Progenitor cell of endocrine pancreas (in vitro differentiated cells): ENCODE measurements at places on chromosomes 3 and 15. TPM values are rescaled to one million over a fixed set of nuclear protein-coding genes. Genes with fewer than 3 reads are reported as not detected.

Gene TRAT1
- total RNA-seq = not detected in 2 replicates

- no peaks in the 10 kb centered on the region for H3K27me3 ChIP-seq
- H3K4me1 ChIP-seq = no peaks in the 10 kb centered on the region
- no peak overlapping the region for H3K4me3 ChIP-seq
- no peak for DNase-seq
Observed at GRCh38 chr3:59502806-59503205, 453.0 kb upstream of the CFAP20DC start.

Gene P3H2
- 5.2 and 5.3 TPM in 2 replicates for total RNA-seq

- no peaks in the 10 kb centered on the region for H3K4me1 ChIP-seq
- H3K27ac ChIP-seq = no peak overlapping the region
- DNase-seq = no peak
- no peaks in the 10 kb centered on the region for H3K36me3 ChIP-seq
- H3K27me3 ChIP-seq = no peaks in the 10 kb centered on the region
Observed at GRCh38 chr3:153095441-153095840, 66.6 kb upstream of the RAP2B start.

DNA sequence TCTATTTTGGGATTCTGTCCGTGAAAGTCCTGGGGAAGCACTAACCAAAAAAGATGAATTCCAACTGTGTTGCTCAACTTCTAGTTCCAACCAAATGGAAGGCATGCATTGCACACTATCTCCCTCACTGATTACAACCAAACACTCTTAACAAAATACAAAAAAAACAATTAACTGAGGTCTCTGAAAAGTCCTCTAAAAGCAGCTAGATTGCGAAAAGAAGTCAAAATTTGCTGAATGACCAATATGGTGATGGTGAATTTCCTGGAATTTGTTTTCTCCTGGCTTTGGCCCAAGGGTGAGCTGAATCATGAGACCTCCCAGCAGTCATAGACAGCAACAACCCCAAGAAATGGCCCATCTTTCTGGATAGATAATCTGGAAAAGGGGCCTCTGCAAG, 28.3 kb downstream of the CYP19A1 start:
- peaks cover 8% of the 10 kb centered on the region for H3K27me3 ChIP-seq
- peaks cover 20% of the 10 kb centered on the region for H3K4me1 ChIP-seq
- H3K27ac ChIP-seq = no peak overlapping the region
- no peaks in the 10 kb centered on the region for H3K36me3 ChIP-seq
- no peak for DNase-seq
- H3K4me3 ChIP-seq = no peak overlapping the region

DNA sequence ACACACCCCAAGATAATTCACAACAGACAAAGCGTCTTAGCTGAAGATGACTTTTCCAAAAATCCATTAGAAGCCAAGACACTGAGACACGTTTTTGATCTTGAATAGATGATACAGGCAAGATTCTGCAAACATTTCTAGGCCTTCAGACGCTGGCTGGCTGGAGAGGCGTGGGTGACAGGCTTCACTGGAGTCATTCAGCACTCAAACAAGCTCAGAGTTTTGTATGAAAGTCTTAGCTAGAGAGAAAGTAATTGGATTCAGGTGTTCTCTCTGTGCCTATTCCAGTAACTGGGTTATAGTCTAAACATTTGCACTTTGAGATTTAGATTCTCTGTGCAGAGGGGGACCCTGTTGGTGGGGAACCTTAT, 147.7 kb upstream of the BHLHE40 start:
- H3K27me3 ChIP-seq = peaks cover 17% of the 10 kb centered on the region
- peaks cover 1% of the 10 kb centered on the region for H3K4me1 ChIP-seq
- no peak overlapping the region for H3K4me3 ChIP-seq
- no peak overlapping the region for H3K27ac ChIP-seq
- no peak for DNase-seq

DNA sequence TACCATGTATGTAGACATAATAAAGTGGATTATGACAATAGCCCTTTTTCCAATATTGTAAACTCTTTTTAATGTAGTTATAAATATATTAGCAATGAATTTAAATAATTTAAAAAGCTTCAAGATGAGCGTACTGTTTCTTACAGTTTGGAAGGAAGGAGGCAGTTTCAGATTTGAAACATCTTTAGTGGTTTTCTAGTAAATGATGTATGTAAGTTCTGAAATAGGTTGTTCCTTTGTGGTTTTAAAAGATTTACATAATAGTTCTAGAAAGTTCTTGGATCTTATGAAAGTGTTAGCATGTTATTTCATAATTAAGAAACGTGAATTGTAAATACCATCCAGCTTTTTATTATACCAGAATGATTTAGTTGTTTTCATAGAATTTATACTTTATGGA, 16.0 kb downstream of the DNAJC19 start:
- peaks cover 21% of the 10 kb centered on the region for H3K36me3 ChIP-seq
- H3K27me3 ChIP-seq = no peaks in the 10 kb centered on the region
- H3K27ac ChIP-seq = no peak overlapping the region
- H3K4me1 ChIP-seq = peaks cover 4% of the 10 kb centered on the region

DNA sequence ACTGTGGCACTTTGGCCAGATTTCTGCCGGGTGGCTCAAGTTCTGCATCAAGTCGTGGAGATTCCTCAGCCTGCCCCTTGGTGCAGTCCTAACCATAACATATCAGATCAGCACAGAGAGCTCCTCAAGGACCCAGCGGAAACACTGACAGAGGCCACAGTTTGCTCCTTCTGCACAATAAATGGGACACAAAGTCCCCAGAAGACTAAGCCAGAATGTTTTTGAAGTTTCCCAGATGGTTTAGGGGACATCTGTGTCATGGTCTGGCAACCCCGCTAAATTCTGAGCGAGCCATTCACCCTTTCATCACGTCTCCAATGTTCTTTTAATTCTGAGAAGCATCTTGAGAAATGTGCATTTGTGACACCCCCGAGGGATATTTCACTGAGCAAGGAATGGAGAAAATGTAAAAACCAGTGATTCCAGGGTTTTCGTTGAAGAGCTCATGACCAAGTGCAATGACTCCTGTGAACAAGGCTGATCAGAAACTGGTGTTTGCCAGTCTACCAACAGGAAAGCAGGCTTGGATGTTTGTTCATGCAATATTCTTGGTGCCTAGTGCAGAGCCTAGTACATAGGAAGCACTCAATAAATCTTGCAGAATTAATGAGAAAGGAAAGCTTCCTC, 64.8 kb upstream of the LMCD1 start:
- H3K4me3 ChIP-seq = no peak overlapping the region
- H3K36me3 ChIP-seq = peaks cover 6% of the 10 kb centered on the region
- peaks cover 4% of the 10 kb centered on the region for H3K27me3 ChIP-seq
- H3K27ac ChIP-seq = no peak overlapping the region
- H3K4me1 ChIP-seq = peaks cover 3% of the 10 kb centered on the region

GRCh38 chr15:77557144-77557543, 75.6 kb downstream of the LINGO1 start:
- DNase-seq = no peak
- H3K27me3 ChIP-seq = peaks cover 23% of the 10 kb centered on the region
- H3K4me3 ChIP-seq = no peak overlapping the region
- H3K36me3 ChIP-seq = no peaks in the 10 kb centered on the region
- H3K4me1 ChIP-seq = peaks cover 7% of the 10 kb centered on the region

- H3K4me1 ChIP-seq = peaks cover 7% of the 10 kb centered on the region
- peaks cover 13% of the 10 kb centered on the region for H3K27me3 ChIP-seq
- DNase-seq = no peak
- H3K36me3 ChIP-seq = peaks cover 4% of the 10 kb centered on the region
- no peak overlapping the region for H3K27ac ChIP-seq
Observed at GRCh38 chr3:40627095-40627494, 102.3 kb downstream of the ZNF621 start.

DNA sequence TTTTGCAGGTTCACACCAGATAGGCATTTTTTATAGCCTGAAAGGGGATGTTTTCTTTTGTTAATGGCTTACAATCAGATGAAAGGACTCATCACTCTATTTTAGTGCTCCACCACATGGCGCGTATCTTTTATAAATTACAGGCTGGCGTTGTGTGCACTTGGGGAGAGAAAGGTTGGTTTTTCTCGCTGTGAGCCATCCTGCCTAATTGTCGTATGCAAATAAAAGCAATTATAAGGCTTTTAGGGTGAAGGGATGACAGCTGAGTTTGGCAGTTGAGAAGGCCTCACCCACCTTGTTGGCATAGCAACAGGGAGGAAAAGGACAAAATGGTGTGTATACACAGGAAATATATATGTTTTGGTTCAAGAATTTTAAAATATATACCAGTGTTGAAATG, 268.0 kb downstream of the NR2F2 start:
- H3K27ac ChIP-seq = no peak overlapping the region
- H3K4me1 ChIP-seq = peaks cover 10% of the 10 kb centered on the region
- no peak overlapping the region for H3K4me3 ChIP-seq
- H3K27me3 ChIP-seq = peaks cover 10% of the 10 kb centered on the region
- DNase-seq = no peak
- no peaks in the 10 kb centered on the region for H3K36me3 ChIP-seq

Gene MCTP2
- total RNA-seq = 2.6 and 5.4 TPM in 2 replicates

- H3K27me3 ChIP-seq = no peaks in the 10 kb centered on the region
- no peaks in the 10 kb centered on the region for H3K4me1 ChIP-seq
- H3K4me3 ChIP-seq = no peak overlapping the region
- no peak for DNase-seq
Observed at GRCh38 chr15:22907161-22907950, 68.9 kb downstream of the NIPA2 start.

GRCh38 chr3:12393894-12394293, 90.4 kb upstream of the TSEN2 start:
- DNase-seq = no peak
- no peak overlapping the region for H3K27ac ChIP-seq
- no peak overlapping the region for H3K4me3 ChIP-seq

Gene PRICKLE2
- 23.2 and 25.3 TPM in 2 replicates for total RNA-seq

DNA sequence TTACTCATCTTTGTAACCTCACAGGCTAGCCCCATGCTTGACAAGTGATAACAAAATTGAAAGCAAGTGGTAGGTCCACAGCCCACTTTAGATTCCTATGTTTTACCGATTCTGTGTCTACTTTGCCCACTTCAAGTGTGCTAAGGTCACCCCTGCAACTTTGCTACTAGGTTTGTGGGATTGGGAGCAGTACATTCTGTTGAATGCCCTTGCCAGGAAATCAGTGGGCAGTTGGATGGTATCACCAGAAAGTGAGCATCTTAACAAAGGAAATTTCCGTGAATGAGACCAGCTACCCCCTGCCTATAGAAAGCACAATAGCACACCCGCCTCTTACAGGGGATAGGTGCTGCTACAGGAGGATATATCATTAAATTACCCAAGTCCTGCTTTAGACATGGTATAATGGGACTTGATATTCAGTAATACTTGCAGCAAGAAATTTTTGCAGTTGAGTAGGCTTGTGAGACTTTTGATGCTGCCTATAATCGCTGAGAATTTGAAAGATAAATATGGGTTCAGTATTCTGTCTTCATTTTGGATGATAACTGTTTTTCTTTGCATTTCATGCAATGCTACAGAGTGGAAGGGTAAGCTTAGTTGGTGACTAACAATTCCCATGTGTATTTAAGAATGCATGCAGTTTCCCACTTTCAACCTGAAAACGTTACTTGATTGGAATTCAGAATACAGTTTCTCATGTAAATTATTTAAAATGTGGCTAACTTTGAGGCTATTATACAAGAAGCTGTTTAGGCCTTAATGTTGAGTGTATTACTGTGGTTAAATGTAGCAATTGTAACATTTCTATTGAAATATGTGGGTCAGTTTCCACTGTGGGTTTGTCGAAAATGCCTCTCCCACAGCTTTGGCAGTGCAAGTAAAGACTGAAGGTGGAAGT, 9.5 kb downstream of the EBLN2 start:
- H3K4me3 ChIP-seq = no peak overlapping the region
- H3K36me3 ChIP-seq = peaks cover 3% of the 10 kb centered on the region
- H3K27me3 ChIP-seq = no peaks in the 10 kb centered on the region
- H3K4me1 ChIP-seq = no peaks in the 10 kb centered on the region

GRCh38 chr3:62048577-62048976, 324.8 kb downstream of the FEZF2 start:
- DNase-seq = no peak
- no peak overlapping the region for H3K27ac ChIP-seq
- no peaks in the 10 kb centered on the region for H3K27me3 ChIP-seq
- H3K36me3 ChIP-seq = no peaks in the 10 kb centered on the region
- H3K4me1 ChIP-seq = peaks cover 5% of the 10 kb centered on the region

- H3K27me3 ChIP-seq = peaks cover 9% of the 10 kb centered on the region
- H3K27ac ChIP-seq = no peak overlapping the region
- peaks cover 4% of the 10 kb centered on the region for H3K4me1 ChIP-seq
- no peak for DNase-seq
Observed at GRCh38 chr3:55341502-55342031, 145.5 kb downstream of the WNT5A start.

- no peak for DNase-seq
- H3K27me3 ChIP-seq = peaks cover 15% of the 10 kb centered on the region
- no peak overlapping the region for H3K27ac ChIP-seq
- H3K4me1 ChIP-seq = peaks cover 6% of the 10 kb centered on the region
- no peaks in the 10 kb centered on the region for H3K36me3 ChIP-seq
- H3K4me3 ChIP-seq = no peak overlapping the region
Observed at GRCh38 chr15:68733666-68734065, 87.0 kb downstream of the ANP32A start.

DNA sequence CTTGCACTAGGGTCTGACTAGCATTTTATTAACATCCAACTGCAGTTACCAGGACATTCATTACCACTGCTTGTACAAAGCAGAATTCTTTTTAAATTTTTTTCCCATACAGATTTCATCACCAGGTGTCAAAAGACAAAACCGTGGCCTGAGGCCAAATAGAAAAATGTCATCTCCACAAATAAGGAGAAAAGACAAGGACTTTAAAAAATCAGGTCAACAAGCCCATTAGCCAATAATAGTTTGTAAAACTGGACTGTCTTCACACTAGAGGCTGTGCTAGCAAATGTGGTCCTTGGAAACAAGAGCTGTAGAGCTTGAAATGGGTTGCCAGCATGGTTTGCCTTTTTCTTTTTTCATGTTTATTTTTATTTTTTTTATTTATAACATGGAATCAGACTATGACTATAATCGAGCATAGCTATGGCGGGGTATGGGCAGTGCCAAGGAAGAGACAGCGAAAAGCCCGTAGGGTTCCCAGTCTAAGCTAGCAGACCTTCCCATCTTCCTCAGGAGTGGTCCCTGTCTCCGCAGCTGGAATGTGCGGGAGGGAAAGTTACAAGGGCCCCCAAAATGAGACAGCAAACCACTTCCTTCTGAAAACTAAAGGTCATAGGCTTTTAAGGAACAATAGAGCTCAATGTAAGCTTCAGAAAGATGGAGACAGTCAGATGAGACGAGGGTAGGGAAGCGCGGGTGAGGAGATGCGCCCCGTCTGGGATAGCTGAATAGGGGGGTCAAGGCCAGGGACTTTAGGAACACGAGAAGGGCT, 1.5 kb downstream of the PTPN9 start:
- peaks cover 22% of the 10 kb centered on the region for H3K4me1 ChIP-seq
- peak overlapping the region; percentile 94 for H3K27ac ChIP-seq
- no peak for DNase-seq
- peaks cover 2% of the 10 kb centered on the region for H3K36me3 ChIP-seq
- peak overlapping the region; percentile 93 for H3K4me3 ChIP-seq

Gene SLC6A20
- total RNA-seq = not detected in 2 replicates
